PC-3 (cell line): ENCODE measurements at places on chromosomes 7 and 10. TPM values are rescaled to one million over a fixed set of nuclear protein-coding genes. Genes with fewer than 3 reads are reported as not detected.

The ITIH5 gene
- total RNA-seq: not detected in 2 replicates

The PRKAR1B gene
- 15.6 and 19.1 TPM in 2 replicates for total RNA-seq

The EPHA1 gene
- 43.9 and 46.4 TPM in 2 replicates for total RNA-seq

The SLC16A12 gene
- not detected in 2 replicates for total RNA-seq

The CRPPA gene
- 0.75 and 1.2 TPM in 2 replicates for total RNA-seq

The ZNF488 gene
- 1.7 and 2.1 TPM in 2 replicates for total RNA-seq

The SRRM3 gene
- 0.66 and 3.2 TPM in 2 replicates for total RNA-seq

The SPDYE16 gene
- not detected in 2 replicates for total RNA-seq

The PCDH15 gene
- not detected in 2 replicates for total RNA-seq

The UBN2 gene
- total RNA-seq: 2.2 and 3.7 TPM in 2 replicates

The SFTPA1 gene
- not detected in 2 replicates for total RNA-seq

GRCh38 chr7:135753616-135754413, 5.2 kb upstream of the FAM180A start:
- no peak for DNase-seq
- H3K27me3 ChIP-seq: no peaks in the 10 kb centered on the region
- no peaks in the 10 kb centered on the region for H3K4me1 ChIP-seq
- no peaks in the 10 kb centered on the region for H3K36me3 ChIP-seq
- H3K4me3 ChIP-seq: no peak overlapping the region

- 0 out of 2 replicates have a peak, but pooled peaks cover 1% of the 10 kb centered on the region for H3K4me1 ChIP-seq
- H3K27me3 ChIP-seq: no peaks in the 10 kb centered on the region
Observed at GRCh38 chr7:2715341-2716231, 27.6 kb downstream of the AMZ1 start.

DNA sequence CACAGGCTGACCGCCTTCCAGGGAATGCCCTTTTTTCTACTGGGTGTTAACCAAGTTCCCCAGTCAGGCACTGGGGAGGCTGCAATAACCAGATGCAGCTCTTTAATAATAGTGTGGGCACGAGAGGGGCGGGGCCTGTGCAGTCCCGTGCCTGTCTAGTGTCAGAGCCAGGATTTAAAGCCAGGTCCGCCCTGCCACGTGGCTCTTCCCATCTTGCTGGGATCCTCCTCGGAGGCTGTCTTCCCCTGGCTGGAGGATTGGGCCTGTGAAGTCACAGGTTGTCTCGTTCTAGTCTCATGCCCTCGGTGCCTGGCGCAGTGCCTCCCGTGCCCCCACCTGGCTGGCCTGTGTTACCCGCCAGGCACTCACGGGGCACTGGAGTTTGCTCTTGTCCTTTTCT, 25.2 kb downstream of the TMEM120A start:
- H3K4me1 ChIP-seq: no peaks in the 10 kb centered on the region
- H3K36me3 ChIP-seq: no peaks in the 10 kb centered on the region; the same call in 1 of the 2 replicates
- H3K4me3 ChIP-seq: no peak overlapping the region
- no peaks in the 10 kb centered on the region for H3K27me3 ChIP-seq
- no peak for DNase-seq

DNA sequence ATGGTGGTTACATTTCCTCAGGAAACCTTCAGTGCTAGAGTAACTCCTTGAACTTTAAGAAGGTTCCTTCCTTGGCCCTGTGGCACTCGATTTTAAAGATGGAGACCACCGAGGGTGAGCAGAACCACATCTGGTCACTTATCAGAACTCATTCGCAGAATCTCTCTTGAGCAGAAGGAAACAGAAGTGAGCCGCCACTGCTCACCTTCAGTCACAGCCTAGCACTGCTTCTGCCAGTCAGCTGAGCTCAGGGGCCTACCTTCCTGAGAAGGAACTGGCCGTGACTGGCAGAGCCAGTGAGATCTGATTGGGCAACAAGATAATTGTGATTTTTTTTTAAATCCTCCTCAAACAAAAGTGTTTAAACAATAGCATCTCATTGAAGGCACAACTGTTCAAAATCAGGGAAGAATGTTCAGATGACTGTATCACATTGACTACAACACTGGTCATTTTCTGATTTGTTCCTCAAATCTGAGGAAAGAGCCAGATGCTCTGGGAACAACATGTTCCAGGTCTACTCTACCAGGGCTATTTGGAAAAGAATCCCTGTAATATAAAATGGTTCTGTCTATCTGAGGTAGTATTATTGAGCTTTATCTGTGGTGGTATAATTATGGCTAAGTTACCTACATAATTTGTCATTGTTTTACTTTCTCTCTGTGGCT, 2.7 kb upstream of the SYPL1 start:
- peaks cover 17% of the 10 kb centered on the region for H3K4me1 ChIP-seq
- no peak for DNase-seq
- no peaks in the 10 kb centered on the region for H3K36me3 ChIP-seq

GRCh38 chr10:48237259-48238250, 36.9 kb downstream of the FRMPD2 start:
- H3K36me3 ChIP-seq: no peaks in the 10 kb centered on the region
- H3K27me3 ChIP-seq: no peaks in the 10 kb centered on the region
- no peak overlapping the region for H3K27ac ChIP-seq

DNA sequence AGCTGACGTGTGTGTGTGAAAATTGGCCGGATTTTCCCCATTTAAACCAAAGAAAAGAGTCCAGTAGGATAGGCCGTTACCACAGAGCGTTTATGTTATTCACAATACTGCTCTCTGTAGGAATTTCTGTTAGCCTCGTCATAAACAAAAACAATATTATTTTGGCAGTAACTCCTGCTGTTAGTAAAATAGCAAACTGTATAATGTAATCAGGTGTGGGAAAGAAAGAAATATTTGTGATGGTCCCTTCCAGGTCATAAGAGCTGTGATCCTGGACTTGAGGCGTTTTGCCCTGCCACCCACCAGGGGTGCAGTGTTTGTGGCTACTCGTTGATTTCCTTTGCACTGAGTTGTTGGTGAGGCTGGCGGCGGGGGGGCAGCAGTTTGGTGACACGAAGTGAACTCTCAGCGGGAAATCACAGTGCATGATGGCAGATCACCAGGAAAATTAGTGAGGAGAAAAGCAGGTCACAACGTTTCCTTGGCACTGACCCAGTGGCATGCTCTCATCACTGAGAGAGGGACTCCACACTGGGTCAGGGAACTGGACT, 2.8 kb downstream of the EEPD1 start:
- H3K4me3 ChIP-seq: peak overlapping the region; percentile 84
- H3K27me3 ChIP-seq: no peaks in the 10 kb centered on the region
- H3K36me3 ChIP-seq: no peaks in the 10 kb centered on the region
- peaks cover 58% of the 10 kb centered on the region for H3K4me1 ChIP-seq

- H3K36me3 ChIP-seq: no peaks in the 10 kb centered on the region
- no peak overlapping the region for H3K27ac ChIP-seq
- no peaks in the 10 kb centered on the region for H3K27me3 ChIP-seq
- peaks cover 10% of the 10 kb centered on the region; the same call in 1 of the 2 replicates for H3K4me1 ChIP-seq
Observed at GRCh38 chr10:17805330-17805729, 3.8 kb upstream of the MRC1 start.

DNA sequence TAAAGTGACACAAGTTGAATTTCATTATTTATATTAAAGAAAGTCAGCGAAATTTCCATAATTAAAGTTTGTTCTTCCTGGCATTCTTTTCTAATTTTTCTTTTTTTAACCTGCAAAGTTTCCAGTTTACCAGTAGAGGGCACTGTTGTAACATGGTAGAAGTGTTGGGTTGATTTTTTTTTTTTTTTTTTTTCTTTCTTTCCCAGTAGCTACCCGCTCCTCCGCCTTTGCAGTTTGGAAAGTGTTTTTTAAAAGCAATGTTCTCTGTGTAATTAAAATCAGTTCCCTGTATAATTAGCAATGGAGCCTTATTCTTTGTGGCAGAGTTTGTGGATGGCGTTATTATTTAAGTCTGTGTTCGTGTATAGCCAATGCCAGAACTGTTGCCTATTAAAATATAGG, 53.7 kb downstream of the TAF3 start:
- H3K36me3 ChIP-seq: no peaks in the 10 kb centered on the region
- peak overlapping the region; percentile 55 for H3K4me3 ChIP-seq
- H3K27ac ChIP-seq: no peak overlapping the region
- H3K27me3 ChIP-seq: no peaks in the 10 kb centered on the region

DNA sequence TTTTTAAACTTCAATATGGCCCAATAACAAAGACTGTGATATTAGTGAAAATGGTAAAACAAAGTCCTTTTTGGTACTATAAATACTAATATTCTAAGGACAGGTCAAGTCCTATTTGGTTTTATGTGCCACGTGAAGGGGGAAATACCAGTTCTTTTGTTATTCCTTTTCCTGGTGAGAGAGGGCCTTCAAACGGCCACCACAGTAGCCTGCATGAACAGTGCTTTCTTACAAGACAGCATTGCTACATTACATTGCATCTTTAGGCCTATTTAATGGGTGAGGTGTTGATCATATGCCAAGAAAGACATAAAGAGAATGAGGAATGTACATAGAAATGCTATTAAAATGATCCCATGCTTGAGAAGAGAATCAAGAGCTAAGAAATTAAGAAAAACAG, 214.8 kb downstream of the LRRTM3 start:
- H3K27me3 ChIP-seq: peaks cover 30% of the 10 kb centered on the region
- H3K4me3 ChIP-seq: no peak overlapping the region
- no peak for DNase-seq

- DNase-seq: no peak
- H3K4me1 ChIP-seq: no peaks in the 10 kb centered on the region
- peaks cover 30% of the 10 kb centered on the region for H3K27me3 ChIP-seq
- no peak overlapping the region for H3K4me3 ChIP-seq
Observed at GRCh38 chr10:121511460-121511859, 86.8 kb downstream of the FGFR2 start.

DNA sequence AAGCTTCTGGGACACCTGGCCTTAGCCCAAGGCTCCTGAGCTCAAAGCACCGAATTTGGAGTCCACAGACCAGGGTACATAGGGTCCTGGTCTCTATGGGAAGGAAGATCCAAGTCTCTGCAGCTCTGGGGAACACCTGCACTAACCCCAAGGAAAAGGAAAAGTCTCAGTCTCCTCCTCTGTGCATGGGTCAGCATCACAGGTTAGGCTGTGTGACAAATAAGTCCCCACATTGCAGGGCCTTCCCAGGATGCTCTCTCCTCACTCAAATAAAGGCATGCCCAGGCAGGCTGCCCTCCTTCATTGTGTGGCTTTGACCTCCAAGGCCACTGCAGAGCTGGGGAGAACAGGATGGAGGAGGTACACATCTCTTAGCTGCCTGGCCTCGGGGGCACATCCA, 121.0 kb upstream of the ZMIZ1 start:
- no peaks in the 10 kb centered on the region for H3K36me3 ChIP-seq
- H3K27ac ChIP-seq: no peak overlapping the region
- H3K27me3 ChIP-seq: no peaks in the 10 kb centered on the region
- H3K4me1 ChIP-seq: no peaks in the 10 kb centered on the region
- no peak overlapping the region for H3K4me3 ChIP-seq

GRCh38 chr7:121369462-121369861, 26.6 kb downstream of the FAM3C start:
- no peak overlapping the region for H3K27ac ChIP-seq
- DNase-seq: peak; percentile 33
- H3K36me3 ChIP-seq: peaks cover 27% of the 10 kb centered on the region
- H3K4me1 ChIP-seq: peaks cover 9% of the 10 kb centered on the region

DNA sequence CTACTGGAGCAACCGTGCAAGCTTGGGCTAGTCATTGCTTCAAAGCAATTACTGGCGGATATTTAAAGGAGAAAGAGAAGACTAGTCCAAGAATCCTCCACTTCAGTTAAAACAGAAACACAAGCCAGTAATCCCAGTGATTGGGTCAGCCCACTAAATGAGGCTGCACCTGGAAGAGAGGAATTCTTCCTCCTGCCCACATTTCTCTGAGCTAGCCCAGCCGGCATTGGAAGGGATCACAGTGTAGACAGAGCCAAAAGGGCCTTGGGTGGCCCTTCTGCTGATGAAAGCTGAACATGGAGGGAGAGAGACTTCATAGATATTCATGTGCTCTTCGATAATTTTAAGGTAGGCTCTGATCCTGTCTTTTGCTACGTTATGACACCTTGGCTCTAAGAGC, 228.4 kb downstream of the KIAA1217 start:
- no peaks in the 10 kb centered on the region for H3K27me3 ChIP-seq
- H3K27ac ChIP-seq: no peak overlapping the region
- H3K4me1 ChIP-seq: peaks cover 23% of the 10 kb centered on the region
- H3K36me3 ChIP-seq: no peaks in the 10 kb centered on the region

DNA sequence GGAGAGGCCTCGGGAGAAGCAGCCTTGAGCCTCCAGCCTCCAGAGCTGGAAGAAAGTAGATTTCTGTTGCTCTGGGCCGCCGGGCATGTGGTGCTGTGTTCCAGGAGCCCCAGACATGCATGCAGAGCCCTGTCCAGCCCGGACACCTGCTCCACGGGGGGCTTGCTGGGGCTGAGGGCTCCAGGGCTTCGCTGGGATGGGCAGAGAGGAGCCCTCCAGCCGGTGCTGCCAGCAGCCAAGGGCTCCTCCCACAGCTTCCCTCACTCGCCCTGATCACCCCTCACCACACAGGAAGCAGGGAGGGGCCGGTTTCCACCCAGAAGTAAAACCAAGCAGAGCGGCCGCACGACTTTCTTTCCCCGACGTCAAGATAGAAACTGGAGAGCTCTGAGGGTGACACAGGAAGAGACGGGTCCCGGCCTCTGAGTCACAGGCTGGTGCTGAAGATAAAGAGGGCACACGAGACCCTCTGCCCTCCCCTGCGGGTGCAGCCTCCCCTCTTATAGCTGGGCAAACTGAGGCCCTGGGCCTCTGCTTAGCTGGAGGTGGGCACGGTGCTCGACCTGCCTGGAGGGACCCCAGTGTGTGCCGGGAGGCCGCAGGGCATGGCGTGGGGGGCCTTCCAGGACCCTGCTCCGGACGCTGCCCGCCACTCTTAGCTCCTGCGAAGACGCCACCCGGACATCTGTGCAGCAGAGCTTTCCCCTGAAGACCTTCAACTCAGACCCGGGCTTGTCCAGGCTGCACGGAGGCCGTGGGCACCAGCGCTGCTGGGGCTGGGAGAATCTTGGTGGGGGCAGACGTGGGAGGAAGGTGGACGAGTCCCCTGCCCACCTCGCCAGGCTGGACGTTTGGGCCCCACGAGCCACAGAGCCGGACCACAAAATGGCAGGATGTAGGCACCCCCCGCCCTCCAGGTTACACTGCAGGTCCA, 31.1 kb downstream of the ADAP1 start:
- H3K27me3 ChIP-seq: no peaks in the 10 kb centered on the region
- no peaks in the 10 kb centered on the region for H3K36me3 ChIP-seq
- peaks cover 15% of the 10 kb centered on the region for H3K4me1 ChIP-seq
- peak overlapping the region; percentile 66 for H3K27ac ChIP-seq
- DNase-seq: peak; percentile 79
- peak overlapping the region; percentile 23; the same call in 1 of the 2 replicates for H3K4me3 ChIP-seq

DNA sequence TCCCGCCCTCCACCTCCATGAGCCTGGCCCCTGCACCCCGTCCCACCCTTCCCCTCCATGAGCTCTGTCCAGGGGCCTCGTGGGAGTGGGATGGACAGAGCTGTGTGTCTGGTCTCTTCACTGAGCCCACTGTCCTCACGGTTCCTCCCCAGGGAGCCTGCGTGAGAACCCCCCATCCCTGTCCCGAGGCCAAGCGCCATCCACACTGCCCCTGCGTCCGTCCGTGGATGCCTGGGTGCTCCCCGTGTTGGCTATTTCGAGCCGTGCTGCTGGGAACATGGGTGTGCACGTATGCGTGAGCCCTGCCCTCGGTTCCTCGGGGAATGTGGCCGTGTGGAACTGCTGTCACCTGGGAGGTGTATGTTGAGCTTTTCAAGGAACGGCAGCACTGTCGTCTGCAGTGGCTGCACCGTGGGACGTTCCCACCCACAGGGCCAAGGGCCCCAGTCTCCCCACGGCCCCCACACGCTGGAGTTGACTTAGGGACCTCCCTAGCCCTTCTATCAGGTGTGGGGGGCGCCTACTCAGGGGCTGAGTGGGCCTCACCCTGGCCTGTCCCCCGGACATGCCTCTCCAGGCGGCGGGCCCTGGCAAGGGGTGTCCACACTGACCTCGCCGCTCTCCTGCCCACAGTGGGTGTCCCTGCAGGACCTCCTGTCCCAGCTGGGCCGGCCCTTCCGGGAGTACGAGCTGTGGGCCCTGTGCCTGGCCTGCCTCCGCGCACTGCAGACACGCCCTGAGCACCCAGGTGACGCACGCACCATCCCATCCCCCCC, 28.1 kb downstream of the KNDC1 start:
- H3K4me3 ChIP-seq: no peak overlapping the region
- DNase-seq: no peak
- no peak overlapping the region for H3K27ac ChIP-seq
- peaks cover 69% of the 10 kb centered on the region for H3K27me3 ChIP-seq
- H3K4me1 ChIP-seq: no peaks in the 10 kb centered on the region
